Activated T-helper 1 cell treated with anti-CD3 and anti-CD28 coated beads, Interleukin-12 subunit alpha, Interleukin-12 subunit beta, Interleukin-2, Interleukin-4 antibody, amounts not matched to agents 30 ng/mL and 10 ng/mL and 1 ng/mL, durations not matched to agents 14 hours and 24 hours and 36 hours (primary cell): ENCODE measurements at places on chromosomes 5 and 9. TPM values are rescaled to one million over a fixed set of nuclear protein-coding genes. Genes with fewer than 3 reads are reported as not detected.

- DNase-seq = no peak
- H3K27me3 ChIP-seq = peaks cover 1% of the 10 kb centered on the region
- H3K27ac ChIP-seq = no peak overlapping the region
- no peaks in the 10 kb centered on the region for H3K4me1 ChIP-seq
- no peak overlapping the region for H3K4me3 ChIP-seq
- H3K36me3 ChIP-seq = no peaks in the 10 kb centered on the region
Observed at GRCh38 chr5:57779383-57780223, 297.0 kb upstream of the ACTBL2 start.

- DNase-seq = no peak
- no peak overlapping the region for H3K27ac ChIP-seq
- no peaks in the 10 kb centered on the region for H3K4me1 ChIP-seq
- peaks cover 3% of the 10 kb centered on the region for H3K36me3 ChIP-seq
- no peaks in the 10 kb centered on the region for H3K27me3 ChIP-seq
- H3K4me3 ChIP-seq = no peak overlapping the region
Observed at GRCh38 chr5:126917918-126918614, 112.3 kb downstream of the MARCHF3 start.

The CDHR2 gene
- 0.08 and 0.42 TPM in 2 replicates for total RNA-seq

DNA sequence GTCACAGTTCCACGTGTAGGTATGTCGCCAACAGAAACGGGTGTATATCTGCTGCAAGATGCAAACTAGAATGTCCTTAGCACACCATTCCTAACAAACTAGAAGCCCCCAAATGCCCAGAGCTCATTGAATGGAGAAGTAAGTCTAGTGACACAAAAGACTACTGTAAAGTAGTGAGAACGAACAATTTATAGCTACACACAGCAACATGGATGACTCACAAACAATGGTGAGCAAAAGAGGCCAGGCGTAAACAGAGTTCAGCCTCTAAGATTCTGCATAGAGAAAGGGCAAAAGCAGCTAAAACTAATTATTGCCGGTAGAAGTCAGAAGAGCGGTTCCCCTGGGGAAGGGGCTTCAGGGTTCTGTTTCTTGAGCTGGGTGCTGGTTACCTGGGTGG is 74.7 kb downstream of the AMBP start:
- H3K27ac ChIP-seq = no peak overlapping the region
- no peak overlapping the region for H3K4me3 ChIP-seq
- H3K27me3 ChIP-seq = no peaks in the 10 kb centered on the region
- no peaks in the 10 kb centered on the region for H3K36me3 ChIP-seq
- no peak for DNase-seq
- no peaks in the 10 kb centered on the region for H3K4me1 ChIP-seq

- no peak for DNase-seq
- no peak overlapping the region for H3K27ac ChIP-seq
- peaks cover 1% of the 10 kb centered on the region for H3K27me3 ChIP-seq
Observed at GRCh38 chr5:16980983-16981382, 44.9 kb upstream of the MYO10 start.

- no peaks in the 10 kb centered on the region for H3K36me3 ChIP-seq
- no peak overlapping the region for H3K4me3 ChIP-seq
- no peaks in the 10 kb centered on the region for H3K4me1 ChIP-seq
- no peak overlapping the region for H3K27ac ChIP-seq
- no peaks in the 10 kb centered on the region for H3K27me3 ChIP-seq
Observed at GRCh38 chr5:115366223-115366622, 69.8 kb upstream of the CCDC112 start.

The C5orf52 gene
- total RNA-seq = 0.39 TPM in 1 of 2 replicates, not detected in the other

The MAP1B gene
- total RNA-seq = not detected in 2 replicates

GRCh38 chr5:1548702-1549474 is 25.1 kb upstream of the LPCAT1 start:
- no peak for DNase-seq
- no peaks in the 10 kb centered on the region for H3K36me3 ChIP-seq
- no peaks in the 10 kb centered on the region for H3K4me1 ChIP-seq
- H3K4me3 ChIP-seq = no peak overlapping the region
- no peak overlapping the region for H3K27ac ChIP-seq

GRCh38 chr5:3564827-3565518 is 30.7 kb upstream of the IRX1 start:
- no peaks in the 10 kb centered on the region for H3K27me3 ChIP-seq
- H3K36me3 ChIP-seq = no peaks in the 10 kb centered on the region
- no peak overlapping the region for H3K4me3 ChIP-seq
- H3K27ac ChIP-seq = no peak overlapping the region
- no peaks in the 10 kb centered on the region for H3K4me1 ChIP-seq

DNA sequence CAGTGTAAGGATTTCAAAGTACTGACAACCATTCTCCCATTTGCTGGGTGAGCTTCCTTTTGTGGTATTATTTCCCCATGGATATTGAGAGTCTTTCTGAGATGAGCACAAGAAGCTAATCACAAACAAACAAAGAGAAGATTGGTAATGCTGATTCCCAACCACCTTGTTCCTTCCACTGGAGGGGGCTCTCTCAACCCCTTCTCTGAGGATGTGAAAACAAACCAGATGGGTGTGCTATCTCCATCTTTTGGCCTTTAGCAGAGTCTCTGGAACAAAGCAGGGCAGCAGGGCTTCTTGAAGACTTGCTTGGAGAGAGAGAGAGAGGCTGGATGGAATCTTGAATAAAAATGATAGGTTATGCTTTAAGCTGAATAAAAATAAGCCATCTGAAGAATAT is 576.7 kb upstream of the ZNF462 start:
- H3K27me3 ChIP-seq = no peaks in the 10 kb centered on the region
- no peaks in the 10 kb centered on the region for H3K36me3 ChIP-seq
- no peak overlapping the region for H3K27ac ChIP-seq
- H3K4me3 ChIP-seq = no peak overlapping the region
- H3K4me1 ChIP-seq = no peaks in the 10 kb centered on the region

GRCh38 chr5:141641634-141642267 is 5.0 kb downstream of the RELL2 start:
- no peak for DNase-seq
- no peak overlapping the region for H3K4me3 ChIP-seq
- peaks cover 28% of the 10 kb centered on the region for H3K36me3 ChIP-seq
- no peaks in the 10 kb centered on the region for H3K27me3 ChIP-seq
- H3K27ac ChIP-seq = peak overlapping the region; percentile 32

DNA sequence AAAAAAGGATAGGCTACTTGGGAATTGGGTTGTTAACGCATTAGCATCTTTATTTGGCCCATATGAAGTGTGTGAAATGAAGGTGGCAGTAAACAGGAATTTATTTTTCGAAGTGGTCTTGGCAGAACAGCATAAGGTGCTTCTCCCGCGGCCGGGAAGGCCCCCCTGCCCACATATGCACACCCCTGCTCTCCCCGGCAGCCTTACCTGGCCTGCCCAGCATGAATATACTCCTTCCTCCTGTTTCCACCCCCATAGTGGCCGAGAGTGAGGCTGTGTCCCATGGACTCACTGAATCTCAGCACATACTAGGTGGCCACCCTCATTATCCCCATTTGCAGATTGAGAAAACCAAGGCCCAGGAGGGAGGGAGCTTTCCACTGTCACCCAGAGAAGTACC is 54.0 kb upstream of the OLFM1 start:
- no peak for DNase-seq
- H3K36me3 ChIP-seq = no peaks in the 10 kb centered on the region

DNA sequence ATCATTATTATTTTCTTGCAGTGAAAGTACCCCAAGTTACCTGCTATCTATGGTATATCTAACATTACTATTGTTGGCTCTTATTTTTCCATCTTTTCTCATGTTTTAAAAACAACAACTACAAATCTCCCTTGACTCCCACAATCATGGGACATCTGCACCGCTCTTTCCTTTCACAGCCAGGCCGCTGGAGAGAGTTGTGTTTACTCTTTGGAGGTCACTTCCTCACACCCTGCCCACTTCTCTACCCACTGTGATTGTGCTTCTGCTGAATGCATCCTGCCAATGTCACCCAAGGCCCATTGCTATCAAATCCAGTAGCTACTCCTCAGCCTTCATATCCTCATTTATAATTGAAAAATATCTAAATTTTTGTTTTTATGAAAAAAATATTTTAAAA is 29.7 kb downstream of the SLC28A3 start:
- H3K4me3 ChIP-seq = no peak overlapping the region
- H3K36me3 ChIP-seq = peaks cover 2% of the 10 kb centered on the region
- no peaks in the 10 kb centered on the region for H3K27me3 ChIP-seq
- peaks cover 37% of the 10 kb centered on the region for H3K4me1 ChIP-seq
- no peak overlapping the region for H3K27ac ChIP-seq
- DNase-seq = no peak

DNA sequence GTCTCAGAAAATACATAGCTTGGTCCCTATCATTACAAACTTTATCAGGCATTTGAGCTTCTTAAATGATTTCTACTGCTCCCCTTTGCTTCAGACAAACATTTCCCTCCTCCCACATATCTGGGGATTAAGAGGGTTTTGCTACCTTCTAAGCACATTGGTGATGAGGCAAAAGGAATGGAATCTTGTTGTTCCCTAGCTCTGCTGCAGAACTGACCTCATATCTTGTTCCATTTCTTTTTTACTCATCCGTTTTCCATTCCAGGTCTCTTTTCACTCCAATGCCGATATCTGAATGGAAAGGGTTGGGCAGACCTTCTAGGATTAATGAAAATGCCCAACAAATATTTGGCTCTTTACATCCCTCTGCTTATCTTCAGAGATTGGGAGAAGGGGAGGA is 444.6 kb downstream of the ZNF608 start:
- DNase-seq = no peak
- H3K27me3 ChIP-seq = peaks cover 1% of the 10 kb centered on the region
- H3K4me3 ChIP-seq = no peak overlapping the region
- H3K27ac ChIP-seq = no peak overlapping the region
- no peaks in the 10 kb centered on the region for H3K4me1 ChIP-seq

- H3K4me3 ChIP-seq = no peak overlapping the region
- no peaks in the 10 kb centered on the region for H3K4me1 ChIP-seq
- no peak overlapping the region for H3K27ac ChIP-seq
- H3K36me3 ChIP-seq = no peaks in the 10 kb centered on the region
Observed at GRCh38 chr9:97535771-97536170, 34.3 kb downstream of the TMOD1 start.

GRCh38 chr5:38608874-38609273 is 52.4 kb upstream of the LIFR start:
- H3K36me3 ChIP-seq = no peaks in the 10 kb centered on the region
- no peaks in the 10 kb centered on the region for H3K4me1 ChIP-seq
- H3K27me3 ChIP-seq = peaks cover 3% of the 10 kb centered on the region
- H3K4me3 ChIP-seq = no peak overlapping the region
- no peak overlapping the region for H3K27ac ChIP-seq

The DAB2 gene
- total RNA-seq = not detected in 2 replicates

DNA sequence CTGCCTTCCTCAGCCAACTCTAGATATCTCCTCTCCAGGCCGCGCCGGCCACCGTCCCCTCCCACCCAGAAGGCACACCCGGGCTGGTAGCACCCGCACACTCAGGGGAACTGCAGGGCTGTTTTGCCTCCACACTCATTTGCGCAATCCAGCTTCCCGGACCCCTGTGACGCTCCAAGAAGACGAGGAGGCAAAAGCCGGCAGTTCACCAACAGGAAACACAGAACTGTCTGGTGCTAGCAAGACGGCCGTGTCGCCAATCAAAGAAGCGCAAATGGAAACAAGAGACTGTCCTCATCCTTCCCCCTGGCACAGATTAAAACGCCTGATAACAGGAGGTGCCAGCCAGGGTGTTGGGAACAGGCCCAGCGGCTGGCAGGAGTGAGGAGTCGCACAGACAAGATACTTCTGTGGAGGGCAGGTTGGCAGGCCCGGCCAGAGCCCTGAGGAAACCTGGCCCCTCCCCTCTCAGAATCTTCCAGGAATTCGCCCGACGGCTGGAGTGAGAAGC is 7.8 kb downstream of the AGPAT2 start:
- H3K27ac ChIP-seq = no peak overlapping the region
- H3K27me3 ChIP-seq = no peaks in the 10 kb centered on the region
- no peaks in the 10 kb centered on the region for H3K4me1 ChIP-seq

DNA sequence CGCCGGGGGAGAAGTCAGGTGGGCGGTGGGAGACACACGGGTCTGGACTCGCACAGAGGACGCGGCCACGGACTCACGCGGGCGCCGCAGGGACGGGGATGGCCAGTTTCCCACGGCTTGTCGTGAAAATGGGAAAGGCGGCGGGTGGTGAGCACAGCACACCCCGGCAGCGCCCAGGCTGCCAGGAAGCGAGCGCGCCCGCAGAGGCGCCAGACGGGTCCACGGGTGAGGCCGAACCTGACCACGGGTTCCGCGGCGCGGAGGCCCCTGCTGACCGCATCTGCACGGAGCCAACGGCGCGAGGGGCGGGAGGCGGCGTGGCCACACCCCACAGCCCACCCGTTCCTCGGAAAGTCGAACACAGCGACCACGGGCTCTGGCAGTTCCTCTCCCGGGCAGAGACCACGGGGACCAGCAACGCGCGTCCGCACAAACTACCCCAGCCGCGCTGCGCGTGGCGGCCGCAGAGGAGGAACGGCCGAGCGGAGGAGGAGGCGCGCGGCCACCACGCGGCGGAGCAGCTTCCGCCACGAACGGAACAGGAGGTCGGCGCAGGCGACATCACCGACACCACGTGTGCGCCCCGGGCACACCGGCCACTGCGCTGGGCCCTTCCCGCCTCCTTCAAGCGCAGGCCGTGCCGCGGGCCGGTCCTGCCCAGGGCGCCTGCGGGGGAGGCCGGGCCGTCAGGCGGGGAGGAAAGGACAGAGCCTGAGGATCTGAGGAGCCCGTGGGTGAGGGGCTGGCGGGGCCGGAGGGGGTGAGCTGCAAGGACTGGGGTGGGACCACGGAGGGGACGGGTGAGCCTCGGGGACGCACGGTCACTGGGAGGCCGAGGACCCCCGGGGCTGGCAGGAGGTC is 5.6 kb downstream of the EXD3 start:
- no peak overlapping the region for H3K4me3 ChIP-seq
- H3K27me3 ChIP-seq = no peaks in the 10 kb centered on the region
- H3K27ac ChIP-seq = no peak overlapping the region
- H3K4me1 ChIP-seq = peaks cover 6% of the 10 kb centered on the region
- DNase-seq = no peak
- H3K36me3 ChIP-seq = peaks cover 4% of the 10 kb centered on the region

- peak overlapping the region; percentile 68 for H3K4me3 ChIP-seq
- no peaks in the 10 kb centered on the region for H3K4me1 ChIP-seq
- no peaks in the 10 kb centered on the region for H3K36me3 ChIP-seq
- no peak for DNase-seq
- H3K27me3 ChIP-seq = peaks cover 82% of the 10 kb centered on the region
Observed at GRCh38 chr9:126625329-126626126, 11.8 kb downstream of the LMX1B start.

The STPG3 gene
- total RNA-seq = 1.2 and 1.8 TPM in 2 replicates

The IRGM gene
- 0.96 and 1.4 TPM in 2 replicates for total RNA-seq

The COL15A1 gene
- 0.02 and 0.05 TPM in 2 replicates for total RNA-seq
